Stimulated activated CD8-positive, alpha-beta memory T cell treated with anti-CD3 and anti-CD28 coated beads, Interleukin-7, amount 100 ng/mL, for 48 hours (primary cell): ENCODE measurements at places on chromosomes 5 and 9.

DNA sequence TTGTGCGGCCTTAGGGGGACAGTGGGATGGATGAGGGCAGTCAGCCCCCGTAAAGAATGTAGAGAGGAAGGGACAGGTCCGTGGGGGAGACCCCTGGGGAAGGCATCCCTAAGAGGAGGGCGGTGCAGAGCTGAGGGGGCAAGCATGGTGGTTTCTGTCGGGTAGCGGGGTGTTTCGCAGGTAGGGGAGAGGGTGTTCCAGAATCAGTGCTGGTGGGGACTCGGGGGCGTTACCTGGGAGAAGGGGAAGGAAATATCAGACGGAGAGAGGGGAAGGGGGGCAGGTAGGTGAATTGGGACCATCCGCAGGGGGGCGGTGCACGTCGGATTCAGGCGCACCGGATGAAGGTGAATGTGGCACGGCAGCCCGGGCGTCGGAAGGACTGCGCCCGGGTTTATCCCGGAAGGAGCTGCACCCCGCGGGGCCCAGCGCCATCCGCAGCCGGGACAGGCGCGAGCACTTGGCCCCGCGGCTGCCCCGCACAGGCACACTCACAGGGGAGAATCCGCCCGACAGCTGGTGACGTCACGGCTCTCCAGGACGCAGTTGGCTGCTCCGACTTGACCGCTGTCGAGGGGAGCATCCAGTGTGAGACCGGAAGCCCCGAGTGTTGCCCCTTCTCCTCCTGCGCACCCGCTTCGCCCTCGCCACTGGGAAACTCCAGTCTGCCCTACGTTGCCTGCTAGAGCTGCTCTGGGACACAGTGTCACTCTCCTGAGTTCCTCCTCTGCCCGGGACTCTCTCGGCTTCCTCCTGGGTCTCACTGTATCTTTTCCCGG is 1.3 kb downstream of the CD72 start:
- peak; percentile 57 for DNase-seq

DNA sequence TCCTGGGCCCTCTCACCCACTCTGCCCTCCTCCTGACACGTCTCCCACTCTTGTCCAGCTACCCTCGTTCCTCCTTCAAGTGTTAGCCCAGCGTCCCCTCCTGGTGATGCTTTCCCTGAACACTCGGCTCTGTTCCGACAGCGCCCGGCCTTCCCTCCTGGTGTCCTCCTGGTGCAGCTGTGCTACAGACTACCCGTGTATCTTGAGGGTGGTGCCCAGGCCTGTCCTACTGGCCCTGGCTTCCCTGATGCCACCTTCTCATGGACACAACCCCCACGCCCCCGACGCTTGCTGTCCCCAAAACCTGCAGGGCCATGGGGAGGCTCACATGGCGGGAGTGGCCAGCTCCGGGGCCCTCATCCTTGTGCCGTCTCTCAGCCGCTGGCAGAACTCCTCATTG is 21.4 kb upstream of the SCGB3A1 start:
- no peak for DNase-seq

- DNase-seq = no peak
Measured at GRCh38 chr9:109792951-109793546, 13.1 kb downstream of the PALM2AKAP2 start.

DNA sequence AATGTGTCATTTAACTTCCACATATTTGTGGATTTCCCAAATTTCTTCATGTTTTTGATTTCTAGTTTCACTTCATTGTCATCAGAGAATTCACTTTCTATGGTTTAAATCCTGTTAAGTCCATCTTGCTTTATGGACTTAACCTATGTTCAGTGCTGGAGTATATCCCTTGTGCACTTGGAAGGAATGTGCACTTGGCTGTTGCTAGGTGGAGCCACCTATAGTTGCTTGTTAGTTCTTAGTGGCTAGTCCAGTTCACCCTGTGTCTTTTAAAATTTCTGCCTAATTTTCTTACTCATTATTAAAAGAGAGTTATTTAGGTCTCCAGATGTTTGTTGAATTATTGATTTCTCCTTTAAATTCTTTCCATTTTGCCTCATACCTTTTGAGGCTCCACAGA is 1472.5 kb upstream of the CDH6 start:
- no peak for DNase-seq

GRCh38 chr5:147532156-147532555 is 22.3 kb upstream of the DPYSL3 start:
- DNase-seq = no peak

- no peak for DNase-seq
Measured at GRCh38 chr9:4798281-4799032, 5.7 kb downstream of the RCL1 start.

DNA sequence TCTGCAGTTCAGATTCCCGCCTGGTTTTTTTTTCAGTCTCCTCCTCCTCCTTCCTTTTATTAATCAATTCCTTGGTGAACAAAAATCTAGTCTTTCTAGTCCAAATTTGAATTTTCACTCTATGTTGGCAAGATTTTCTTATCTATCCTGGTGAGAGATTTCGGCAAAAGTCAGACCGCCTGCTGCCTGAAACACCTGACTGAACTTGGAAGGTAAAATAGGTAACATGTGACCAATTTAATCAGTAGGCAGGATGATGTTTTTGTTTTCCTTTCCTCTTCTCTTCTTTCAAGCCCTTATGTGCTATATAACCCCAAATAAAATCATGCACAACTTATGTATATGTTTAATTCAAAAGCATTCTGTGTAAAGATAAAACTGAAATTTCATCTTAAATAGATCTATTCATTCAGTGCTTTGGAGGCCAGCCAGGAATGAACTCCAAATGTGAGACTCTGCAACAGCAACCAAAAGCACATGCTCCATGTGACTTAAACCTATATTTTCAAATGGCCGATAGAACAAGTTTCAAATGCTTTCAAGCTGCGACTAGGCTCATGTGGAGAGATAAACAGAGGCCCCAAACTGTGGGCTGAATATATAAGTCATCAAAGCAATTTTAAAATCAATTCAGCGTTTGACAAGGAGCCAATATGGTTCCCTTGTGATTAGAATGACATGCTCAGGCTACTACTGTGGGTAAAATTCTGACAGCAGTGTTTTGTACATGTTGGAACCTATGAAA is 100.4 kb upstream of the SEMA6A start:
- DNase-seq = no peak

DNA sequence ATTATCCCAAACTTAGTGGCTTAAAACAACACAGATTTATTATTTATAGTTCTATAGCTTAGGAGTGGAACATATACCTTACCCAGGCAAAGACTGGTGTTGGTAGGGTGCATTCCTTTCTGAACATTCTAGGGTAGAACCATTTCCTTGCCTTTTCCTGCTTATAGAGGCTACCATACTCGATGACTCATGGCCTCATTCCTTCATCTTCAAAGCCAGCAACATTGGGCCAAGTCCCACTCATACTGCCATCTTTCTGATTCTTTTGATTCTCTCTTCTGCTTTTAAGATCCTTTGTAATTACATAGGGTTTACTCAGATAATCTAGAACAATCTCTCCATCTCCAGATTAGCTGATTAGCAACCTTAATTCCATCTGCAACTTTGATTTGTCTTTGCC is 452.7 kb upstream of the KLF4 start:
- no peak for DNase-seq

GRCh38 chr9:134230092-134230941 is 66.0 kb upstream of the RNU6ATAC start:
- no peak for DNase-seq

- DNase-seq = no peak
Measured at GRCh38 chr5:40653221-40654022, 26.3 kb upstream of the PTGER4 start.

DNA sequence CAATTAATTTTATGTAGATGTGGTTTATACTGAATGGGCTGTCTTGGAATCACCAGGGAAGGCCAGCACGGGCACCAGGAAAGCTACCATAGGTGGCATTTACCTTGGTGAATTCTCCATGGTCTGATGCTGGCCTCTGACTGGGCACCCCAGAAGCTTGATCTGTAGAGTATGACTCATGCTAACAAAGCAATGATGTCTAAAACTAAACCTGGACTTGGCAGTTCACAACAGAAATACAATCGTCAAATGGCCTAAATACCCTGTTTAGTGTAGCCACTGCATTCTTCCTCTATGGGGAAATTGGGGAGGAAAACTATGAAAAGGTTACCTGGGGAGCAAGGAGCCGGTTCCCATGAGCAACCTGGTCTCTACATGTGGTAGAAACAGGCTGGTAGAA is 98.0 kb downstream of the ATPSCKMT start:
- DNase-seq = no peak

GRCh38 chr5:129971714-129972113 is 67.4 kb downstream of the CHSY3 start:
- DNase-seq = no peak

DNA sequence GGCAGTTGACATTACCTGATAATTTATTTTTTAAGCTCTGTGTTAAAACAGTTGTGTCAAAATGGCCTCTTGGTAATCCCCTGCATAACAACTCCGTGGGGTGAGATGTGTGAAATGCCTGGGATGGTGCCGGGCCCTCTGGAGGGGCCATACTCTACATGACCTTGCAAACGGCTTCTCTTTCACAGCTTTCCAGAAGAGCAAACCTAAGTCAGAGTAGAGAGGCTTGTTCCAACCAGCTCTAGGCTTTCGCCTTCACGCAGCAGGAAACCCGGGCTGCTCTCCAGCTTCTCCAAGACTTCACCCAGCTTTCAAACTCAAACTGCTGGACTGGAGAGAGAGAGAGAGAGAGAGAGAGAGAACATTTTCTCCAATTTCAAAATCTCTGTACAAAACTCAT is 120.1 kb downstream of the SNX18 start:
- DNase-seq = no peak

DNA sequence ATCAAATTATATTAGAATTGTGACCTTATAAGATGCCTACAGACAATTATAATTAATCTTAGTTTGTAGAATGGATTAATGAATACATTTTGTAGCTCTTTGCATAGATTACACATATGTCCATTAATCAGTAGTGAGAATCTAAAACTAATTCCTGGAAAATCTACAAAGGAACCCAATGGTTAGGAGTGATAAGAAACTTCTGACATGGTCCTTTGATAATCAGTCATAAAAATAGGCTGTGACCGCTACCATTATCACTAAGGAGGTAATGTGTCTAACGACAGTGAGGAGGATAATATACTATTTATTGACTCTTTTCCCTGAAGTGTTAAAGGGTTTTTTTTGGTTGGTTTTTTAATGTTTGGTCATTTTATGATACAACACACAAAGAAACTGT is 46.6 kb downstream of the BNC2 start:
- DNase-seq = no peak

DNA sequence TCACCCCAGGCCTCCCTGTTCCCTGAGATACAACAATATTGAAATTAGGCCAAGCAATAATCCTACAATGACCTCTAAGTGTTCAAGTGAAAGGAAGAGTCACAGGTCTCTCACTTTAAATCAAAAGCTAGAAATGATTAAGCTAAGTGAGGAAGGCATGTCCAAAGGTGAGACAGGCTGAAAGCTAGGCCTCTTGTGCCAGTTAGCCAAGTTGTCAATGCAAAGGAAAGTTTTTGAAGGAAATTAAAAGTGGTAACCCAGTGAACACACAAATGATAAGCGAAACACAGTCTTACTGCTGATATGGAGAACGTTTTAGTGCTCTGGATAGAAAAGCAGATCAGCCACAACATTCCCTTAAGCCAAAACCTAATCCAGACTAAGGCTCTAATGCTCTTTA is 39.8 kb downstream of the PTAR1 start:
- DNase-seq = no peak

- DNase-seq = no peak
Measured at GRCh38 chr9:3809724-3810123, 283.9 kb upstream of the RFX3 start.

- no peak for DNase-seq
Measured at GRCh38 chr9:32965999-32966722, 35.3 kb downstream of the APTX start.

DNA sequence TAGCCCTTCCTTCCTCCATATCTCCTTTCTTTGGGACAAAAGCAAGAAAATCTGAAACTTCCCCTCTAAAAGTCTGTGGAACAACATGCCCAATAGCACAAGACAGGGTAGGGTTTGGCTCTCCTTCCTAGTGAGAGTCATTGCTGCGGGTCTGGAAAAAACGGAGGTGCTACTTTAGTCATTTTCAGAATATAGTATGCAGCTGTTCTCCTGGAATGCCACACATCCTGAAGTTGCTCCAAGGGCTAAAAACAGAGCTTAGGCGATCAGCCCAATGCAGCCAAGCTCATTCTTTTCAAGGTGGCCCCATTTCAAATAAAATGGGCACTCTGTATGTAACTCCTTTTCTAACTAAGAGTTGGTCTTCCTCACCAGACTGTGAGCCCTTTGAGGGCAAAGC is 39.5 kb upstream of the MYOT start:
- DNase-seq = no peak

DNA sequence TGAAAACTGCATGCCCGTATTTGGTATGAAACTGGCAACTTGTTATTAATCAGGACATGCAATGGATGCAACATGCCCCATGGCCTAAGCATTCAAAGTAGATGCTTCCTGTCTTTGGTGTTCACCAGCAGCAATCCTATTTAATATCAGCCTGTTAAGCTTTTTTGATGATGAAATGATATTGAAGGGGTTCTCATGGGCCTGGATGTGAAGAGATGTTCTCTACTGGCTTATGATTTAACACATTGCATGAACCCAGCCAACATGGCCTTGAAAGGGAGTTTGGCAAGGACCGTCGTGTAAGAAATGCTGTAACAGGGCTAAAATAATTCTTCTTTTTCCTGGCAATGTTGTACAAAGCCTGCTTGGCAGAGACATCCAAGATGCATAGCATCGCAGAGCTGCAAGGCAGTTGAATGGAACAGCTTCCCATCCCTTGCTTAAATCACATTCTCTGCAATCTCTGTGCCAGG is 111.2 kb downstream of the SMARCA2 start:
- no peak for DNase-seq

DNA sequence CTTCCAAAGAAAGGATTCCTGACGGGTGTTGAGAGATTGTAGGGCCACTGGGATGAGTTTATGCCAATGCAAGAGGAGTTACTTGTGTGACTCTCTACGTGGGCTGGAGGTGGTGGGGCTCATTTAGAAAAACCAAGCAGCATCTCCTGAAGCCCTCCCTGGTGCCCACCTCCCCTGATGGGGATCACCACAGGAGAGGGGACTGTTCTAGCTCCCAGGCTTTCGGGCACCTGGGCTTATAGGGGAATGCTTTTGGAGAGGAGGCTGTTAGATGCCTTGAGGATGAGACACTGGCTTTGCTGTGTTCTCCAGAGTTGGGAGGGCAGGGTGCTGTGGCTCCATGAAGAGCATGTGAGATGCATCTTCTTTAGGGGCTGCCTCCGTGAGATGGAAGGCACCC is 65.0 kb downstream of the IRX1 start:
- DNase-seq = no peak

- no peak for DNase-seq
Measured at GRCh38 chr5:110055302-110055701, 365.6 kb downstream of the MAN2A1 start.

DNA sequence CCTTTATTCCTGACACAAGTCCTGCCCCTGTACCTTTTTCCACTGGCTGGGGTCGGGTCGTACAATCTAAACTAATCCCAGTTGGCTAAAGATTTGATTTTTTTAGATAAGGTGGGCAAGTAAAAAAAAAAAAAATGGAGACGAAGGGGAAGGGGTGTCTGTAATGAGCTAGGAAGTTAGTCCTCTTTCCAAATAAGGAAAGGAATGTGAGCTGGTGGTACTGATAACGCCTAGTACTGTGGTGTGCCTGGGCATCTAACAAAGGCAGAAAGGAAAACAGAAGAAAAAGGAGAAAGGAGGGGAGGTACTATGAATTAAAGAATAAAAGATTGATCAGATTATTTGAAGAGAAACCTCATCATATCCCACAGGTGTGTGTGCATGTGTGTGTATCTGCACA is 21.3 kb downstream of the PRDM9 start:
- DNase-seq = no peak

GRCh38 chr5:180324601-180324950 is 28.6 kb downstream of the GFPT2 start:
- DNase-seq = no peak
